ENCODE measurements at places on chromosomes 4 and X.

DNA sequence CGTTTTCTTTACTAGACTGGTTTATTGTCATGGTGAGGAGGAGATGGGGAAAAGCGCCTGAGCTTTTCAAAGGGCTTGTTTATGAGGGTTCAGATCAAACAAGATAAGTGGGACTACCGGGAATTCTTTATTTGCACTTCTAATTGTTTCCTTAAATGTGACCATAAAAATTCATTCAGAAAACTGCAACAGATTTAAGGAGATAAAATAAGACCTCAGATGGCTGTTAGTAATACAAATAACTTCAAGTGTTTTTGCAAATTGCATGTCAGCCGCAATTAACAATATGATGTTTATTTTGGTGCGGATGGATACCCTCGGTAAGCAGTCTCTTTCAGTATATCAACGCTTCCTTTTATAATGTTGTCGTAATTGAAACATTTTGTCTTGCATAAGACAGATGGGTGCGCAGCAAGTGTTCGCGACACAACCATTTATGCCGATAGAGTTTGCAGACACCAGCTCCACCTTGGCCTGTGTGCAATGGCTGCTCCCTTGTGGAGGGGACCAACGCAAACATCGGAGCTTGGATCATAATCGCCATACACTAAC, 151.0 kb downstream of the C4orf33 start:
- no peak for DNase-seq

GRCh38 chrX:88604433-88605221, 142.4 kb upstream of the CPXCR1 start:
- DNase-seq: no peak

DNA sequence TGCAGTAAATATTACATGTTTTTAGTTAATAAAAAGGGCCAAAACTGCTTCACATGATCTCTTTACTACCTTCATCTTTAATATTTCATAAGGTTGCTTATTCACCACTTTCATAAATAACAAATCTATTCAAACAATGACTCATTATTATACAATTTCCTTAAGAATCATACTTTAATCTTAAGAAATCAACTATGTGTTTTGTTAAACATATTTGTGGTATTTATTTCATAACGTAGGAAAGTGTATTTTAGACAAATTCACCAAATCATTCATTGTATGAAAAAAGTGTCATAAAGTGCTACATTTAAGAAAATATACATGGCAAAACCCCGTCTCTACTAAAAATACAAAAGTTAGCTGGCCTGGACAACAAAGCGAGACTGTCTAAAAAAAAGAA, 150.5 kb upstream of the RXFP1 start:
- no peak for DNase-seq

GRCh38 chrX:134435894-134436293, 24.1 kb upstream of the HPRT1 start:
- no peak for DNase-seq
